Activated CD8-positive, alpha-beta T cell treated with anti-CD3 and anti-CD28 coated beads, Interleukin-2, amount 10 ng/mL, durations not matched to agents 7 days and 5 days (primary cell): ENCODE measurements at places on chromosomes 7 and 10. TPM values are rescaled to one million over a fixed set of nuclear protein-coding genes. Genes with fewer than 3 reads are reported as not detected.

DNA sequence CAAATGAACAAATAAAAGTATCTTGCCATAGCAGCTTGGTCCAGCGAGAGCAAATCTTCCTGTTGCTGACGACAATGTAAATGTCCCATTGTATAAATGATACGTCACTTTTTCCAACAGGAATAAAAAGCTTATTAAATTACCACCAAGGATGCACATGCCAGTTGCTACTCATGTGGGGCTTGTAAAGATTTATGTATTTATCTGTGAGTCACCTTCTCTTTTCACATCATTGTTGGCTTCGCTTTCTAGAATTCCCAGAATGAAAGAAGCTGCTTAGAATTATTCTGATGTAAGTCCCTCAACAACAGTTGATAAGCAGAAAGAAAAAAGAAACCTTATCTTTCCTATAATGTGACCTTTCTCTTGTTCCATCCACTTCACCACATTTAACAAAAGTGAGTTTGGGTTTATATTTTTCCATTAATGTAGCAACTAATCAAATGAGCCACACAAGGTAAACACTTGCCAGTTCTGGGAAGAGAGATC lies 22.4 kb downstream of the DNAJC12 start:
- no peak for DNase-seq

GRCh38 chr10:4070921-4071660 lies 286.1 kb upstream of the KLF6 start:
- no peak for DNase-seq

DNA sequence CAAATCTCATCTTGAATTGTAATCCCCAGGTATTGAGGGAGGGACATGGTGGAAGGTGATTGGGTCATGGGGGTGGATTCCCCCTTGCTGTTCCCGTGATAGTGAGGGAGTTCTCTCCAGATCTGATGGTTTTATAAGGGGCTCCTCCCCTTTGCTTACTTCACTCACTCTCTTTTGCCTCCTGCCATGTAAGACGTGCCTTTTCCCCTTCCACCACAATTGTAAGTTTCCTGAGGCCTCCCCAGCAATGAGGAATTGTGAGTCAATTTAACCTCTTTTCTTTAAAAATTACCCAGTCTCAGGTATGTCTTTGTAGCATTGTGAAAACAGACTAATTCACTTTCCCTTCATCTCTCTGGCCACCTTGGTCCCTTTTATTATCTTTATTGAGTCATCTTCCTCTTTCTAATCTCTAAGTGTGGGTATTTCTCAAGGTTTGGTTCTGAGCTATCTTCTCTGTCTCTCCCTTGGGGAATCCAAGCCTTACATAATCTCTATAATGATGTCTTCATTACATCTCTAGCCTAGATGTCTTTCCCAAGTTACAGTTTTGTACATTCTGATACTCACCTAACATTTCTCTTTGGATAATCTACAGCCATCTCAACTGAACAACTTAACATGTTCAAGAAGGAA lies 99.1 kb upstream of the JCAD start:
- no peak for DNase-seq

DNA sequence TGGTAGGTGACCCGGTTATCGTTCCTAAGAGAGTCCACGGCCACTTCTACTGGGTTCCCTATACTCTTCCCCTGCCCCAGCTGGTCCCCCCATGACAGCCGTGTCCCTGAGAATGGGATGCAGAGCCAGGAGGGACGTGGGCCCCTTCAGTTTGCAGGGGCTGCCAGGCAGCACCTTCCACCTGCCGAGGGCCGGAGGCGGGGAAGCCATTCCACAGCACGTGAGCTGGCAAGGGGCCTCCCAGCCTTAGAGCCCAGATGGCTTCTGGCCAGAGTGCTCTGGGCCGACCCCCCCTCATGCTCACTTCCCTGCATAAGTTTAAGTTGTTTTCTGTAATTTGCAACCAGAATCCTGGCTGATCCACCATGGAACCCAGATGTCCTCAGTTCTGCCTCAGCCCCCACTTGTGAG lies 39.0 kb downstream of the DIP2C start:
- DNase-seq: no peak

- no peak for DNase-seq
Measured at GRCh38 chr10:124740369-124741280, 3.6 kb downstream of the FAM53B start.

- no peak for DNase-seq
Measured at GRCh38 chr7:44695756-44696155, 52.9 kb upstream of the ZMIZ2 start.

DNA sequence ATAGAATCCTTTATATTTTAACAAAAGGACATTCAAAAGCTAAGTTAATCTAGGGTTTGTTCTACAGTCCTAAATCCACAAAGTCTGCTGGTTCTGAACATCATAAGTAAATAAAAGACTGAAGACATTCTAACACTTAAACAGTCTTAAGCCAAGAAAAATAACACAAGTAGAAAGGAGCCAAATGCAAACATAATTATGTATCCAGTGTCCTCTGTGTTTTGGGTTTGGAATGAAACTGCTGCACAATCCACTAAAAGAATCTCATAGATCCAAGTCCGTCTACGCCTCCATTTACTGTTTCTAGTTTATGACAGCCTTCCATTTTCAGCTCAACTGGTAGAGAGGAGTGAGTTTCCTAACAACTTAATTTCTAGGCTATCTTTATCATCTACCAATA lies 623.6 kb upstream of the FZD8 start:
- no peak for DNase-seq

- DNase-seq: no peak
Measured at GRCh38 chr7:31058122-31058521, 6.0 kb downstream of the ADCYAP1R1 start.

DNA sequence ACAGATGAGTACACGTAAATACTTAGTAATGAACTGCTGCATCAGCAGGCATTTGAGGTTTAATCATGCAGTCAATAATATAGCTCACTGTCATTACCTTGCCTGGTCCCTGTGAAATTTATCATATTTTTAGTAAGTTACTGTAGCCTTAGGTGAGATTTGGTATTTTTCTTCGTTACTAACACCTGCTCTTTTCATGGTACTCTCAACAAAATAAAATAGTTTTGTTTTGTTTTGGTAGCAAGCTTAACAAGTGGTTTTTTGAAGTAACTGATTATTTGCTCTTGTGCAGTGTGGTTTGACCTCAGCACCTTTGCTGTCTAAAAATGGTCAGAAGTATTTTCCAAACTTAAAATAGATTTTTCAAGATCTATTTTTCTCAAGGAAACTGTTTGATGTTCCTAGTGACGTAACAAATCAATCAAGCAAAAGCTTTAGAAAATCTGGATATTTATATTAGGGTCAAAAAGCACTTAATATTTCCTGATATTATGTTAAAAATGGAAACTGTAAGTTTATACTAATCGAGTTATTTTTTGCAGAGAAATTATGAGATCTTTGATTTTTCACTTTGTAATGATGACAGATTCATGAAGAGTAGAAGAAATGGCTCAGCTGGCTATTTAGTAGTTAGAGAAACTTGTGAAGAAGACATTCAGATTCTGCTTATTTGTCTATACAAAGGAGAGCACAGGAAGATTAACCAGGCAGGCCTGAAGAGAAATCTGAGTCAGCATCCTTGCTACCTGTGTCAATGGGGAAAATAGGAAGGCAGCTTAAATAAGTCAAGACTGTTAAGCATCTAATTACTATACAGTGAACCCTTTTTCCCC lies 21.0 kb upstream of the RPA3 start:
- DNase-seq: no peak

DNA sequence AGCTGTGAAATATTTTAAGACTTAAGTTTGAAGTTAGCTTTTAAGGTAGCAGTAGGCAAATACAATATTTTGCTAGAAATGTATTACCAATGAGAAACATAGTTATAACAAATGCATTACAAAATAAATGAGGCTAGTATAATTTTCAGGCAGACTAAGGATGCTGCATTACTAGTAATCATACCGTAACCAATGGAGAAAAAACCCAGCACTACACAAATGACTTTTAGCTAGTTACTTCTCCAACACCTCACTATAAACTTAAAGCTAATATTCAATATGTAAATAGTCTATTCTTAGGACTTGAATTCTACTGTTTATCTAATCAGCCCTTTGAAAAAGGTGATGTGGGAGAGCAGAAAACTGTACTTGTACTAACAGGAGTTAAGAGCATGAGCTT lies 285.3 kb upstream of the KLF14 start:
- no peak for DNase-seq

- no peak for DNase-seq
Measured at GRCh38 chr7:45915606-45916005, 5.5 kb downstream of the IGFBP3 start.

GRCh38 chr10:76430061-76430645 lies 998.7 kb downstream of the LRMDA start:
- DNase-seq: no peak

GRCh38 chr7:36851382-36851781 lies 127.1 kb upstream of the AOAH start:
- no peak for DNase-seq

GRCh38 chr7:118836933-118837332 lies 612.4 kb downstream of the ANKRD7 start:
- no peak for DNase-seq

- no peak for DNase-seq
Measured at GRCh38 chr7:24971333-24972165, 8.4 kb downstream of the OSBPL3 start.

- no peak for DNase-seq
Measured at GRCh38 chr10:72622271-72622670, 3.6 kb downstream of the MICU1 start.

- DNase-seq: no peak
Measured at GRCh38 chr10:63605197-63605967, 84.2 kb downstream of the REEP3 start.

GRCh38 chr7:123432601-123433000 lies 101.8 kb downstream of the IQUB start:
- DNase-seq: no peak

GRCh38 chr7:133794479-133794878 lies 332.7 kb upstream of the LRGUK start:
- no peak for DNase-seq

DNA sequence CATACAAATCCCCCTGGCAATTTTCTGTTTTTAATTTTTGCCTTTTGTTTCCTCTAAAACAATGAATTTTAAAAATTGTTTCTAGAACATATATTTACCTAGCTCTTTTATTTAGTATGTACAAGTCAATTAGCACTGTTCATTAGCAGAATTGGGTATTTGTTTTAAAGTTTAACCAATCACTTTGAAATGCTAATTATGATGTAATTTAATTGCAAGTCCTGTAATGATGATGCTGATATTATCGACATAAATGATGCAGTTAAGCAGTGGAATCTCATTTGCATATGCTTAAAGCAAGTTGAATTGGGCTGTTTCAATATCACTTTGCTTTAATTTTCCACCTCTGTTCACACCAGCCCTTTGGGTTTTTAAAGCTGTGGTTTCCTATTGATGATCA lies 2.7 kb downstream of the FOXP2 start:
- DNase-seq: no peak

DNA sequence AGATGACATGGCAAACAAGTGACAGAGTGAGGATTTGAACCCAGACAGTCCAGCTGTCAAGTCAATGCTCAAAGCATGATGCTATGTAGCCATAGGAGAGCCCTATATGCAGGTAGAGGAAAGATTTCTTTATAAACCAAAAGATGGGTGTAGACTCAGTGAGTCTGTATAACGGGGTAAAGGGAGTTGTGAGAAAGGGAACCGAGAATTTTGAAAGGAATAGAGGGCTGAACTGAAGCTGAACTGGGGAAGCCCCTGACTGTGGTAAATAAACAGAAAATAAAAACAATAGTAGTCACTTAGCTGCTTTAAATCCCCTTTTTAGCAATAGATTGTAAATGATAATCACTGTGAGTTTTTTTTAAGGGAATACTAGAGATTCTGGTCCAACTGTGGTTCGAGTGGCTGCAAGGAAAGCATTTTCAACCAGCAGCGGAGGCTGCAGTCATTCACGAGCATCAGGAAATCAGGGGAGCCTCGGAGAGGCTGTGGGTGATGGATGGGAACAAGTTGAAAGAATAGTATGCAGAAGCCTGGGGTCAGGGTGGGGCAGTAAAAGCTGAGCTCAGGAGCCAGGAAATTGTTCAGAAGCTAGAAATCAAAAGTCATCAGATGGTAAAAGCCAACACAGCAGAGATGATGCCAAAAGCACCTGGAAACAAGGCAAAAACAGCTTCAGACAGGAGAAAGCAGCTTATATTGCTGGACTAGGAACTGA lies 393.5 kb downstream of the GFRA1 start:
- no peak for DNase-seq

DNA sequence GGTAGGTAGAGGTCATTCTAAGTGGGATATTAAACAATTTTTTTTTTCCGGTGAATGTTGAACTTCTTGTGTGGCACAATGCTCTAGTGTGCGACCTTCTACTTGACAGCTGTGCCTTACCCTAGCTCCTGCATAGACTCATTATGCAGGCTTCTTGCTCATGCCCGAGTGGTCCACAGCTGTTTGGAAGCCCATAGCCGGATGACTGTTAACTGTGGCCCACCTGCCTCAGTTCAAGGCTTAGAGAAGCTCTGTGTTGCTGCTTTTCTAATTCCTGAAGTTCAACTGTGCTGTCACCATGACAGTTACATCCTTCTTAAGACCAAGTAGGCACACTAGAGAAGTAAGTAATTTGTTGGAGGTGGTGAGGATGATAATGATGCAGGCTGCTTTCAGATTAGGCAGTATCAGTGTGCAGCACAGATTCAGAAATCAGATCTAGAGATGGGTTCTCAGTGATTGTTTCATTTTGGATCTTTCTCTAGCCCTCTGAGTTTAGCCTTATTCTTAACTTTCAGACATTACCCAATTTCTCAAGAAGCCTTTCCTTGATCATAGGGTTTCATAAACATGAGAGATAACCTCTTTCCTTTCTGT lies 278.4 kb downstream of the PHF14 start:
- DNase-seq: no peak

DNA sequence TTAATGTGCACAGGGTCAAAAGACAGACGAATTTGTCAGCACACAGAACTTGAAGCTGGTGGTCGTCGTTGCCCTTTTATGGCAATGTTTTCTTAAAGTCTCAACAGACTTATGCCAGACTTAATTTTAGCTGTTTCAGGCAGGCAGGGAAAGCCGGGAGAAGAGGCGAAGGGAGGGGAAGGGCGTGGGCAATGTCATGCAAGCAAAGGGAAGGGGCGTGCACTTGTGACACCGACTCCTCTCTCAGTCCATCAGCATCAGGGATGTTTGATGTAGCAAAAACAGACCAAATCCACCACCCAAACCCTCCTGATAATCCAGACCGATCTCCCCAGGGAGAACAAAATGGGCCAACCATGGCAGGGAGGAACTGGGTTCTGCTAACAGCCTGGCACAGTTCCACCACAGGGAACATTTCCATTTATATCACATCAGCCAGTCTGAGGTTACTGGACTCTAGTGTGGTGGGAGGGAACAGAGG lies 118.1 kb upstream of the RHEB start:
- DNase-seq: no peak

PDK4 gene
- total RNA-seq: not detected

SCRN1 gene
- total RNA-seq: 12.2 TPM

SP4 gene
- total RNA-seq: 38.2 TPM

SFTPA1 gene
- not detected for total RNA-seq

CNPY1 gene
- total RNA-seq: not detected

ZNF425 gene
- total RNA-seq: 0.47 TPM

DKK1 gene
- not detected for total RNA-seq
